Suppressor macrophage treated with lipopolysaccharide for 4 hours (primary cell): ENCODE measurements at places on chromosomes 2 and 18.

DNA sequence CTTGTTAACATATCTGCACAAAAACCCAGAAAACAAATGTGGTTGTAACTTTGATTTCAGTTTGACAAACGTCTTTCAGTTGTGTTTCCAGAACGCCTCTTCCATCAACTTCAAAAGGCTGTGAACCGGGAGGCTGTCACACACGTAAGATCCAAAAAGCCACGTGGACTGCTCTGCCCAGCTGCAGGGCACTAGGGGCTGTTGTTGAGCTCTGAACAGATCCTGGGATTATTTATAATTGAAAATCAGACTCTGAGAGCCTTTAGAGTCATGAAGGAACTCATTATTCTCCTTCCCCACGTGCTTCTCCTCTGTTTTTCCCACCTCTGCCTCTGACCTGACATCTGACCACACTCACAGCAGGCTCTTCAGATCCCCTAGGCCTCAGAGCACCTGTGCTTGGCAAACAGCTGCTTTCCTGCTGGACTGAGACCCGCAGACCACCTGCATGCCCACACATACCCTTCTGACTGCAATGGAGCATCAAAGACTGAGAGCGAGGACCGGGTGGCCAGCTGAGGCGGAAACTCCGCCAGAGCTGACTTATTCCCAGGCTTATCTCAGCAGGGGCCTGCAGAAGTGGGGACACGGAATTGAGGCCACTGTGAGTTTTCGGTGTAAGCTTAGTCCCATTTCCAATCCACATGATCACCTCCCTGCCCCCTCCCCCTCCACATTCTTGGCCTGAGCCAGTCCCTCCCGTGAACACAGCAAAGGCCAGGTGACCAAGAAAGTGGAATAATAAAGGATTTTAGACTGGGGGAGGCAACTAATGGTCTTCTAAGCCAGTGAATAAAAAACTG is 114.8 kb downstream of the ATL2 start:
- DNase-seq: no peak

- no peak for DNase-seq
Measured at GRCh38 chr2:132489150-132489549, 72.5 kb downstream of the GPR39 start.

GRCh38 chr2:207617011-207617671 is 8.1 kb downstream of the METTL21A start:
- no peak for DNase-seq

GRCh38 chr2:194696690-194697089 is 960.3 kb upstream of the SLC39A10 start:
- DNase-seq: no peak

DNA sequence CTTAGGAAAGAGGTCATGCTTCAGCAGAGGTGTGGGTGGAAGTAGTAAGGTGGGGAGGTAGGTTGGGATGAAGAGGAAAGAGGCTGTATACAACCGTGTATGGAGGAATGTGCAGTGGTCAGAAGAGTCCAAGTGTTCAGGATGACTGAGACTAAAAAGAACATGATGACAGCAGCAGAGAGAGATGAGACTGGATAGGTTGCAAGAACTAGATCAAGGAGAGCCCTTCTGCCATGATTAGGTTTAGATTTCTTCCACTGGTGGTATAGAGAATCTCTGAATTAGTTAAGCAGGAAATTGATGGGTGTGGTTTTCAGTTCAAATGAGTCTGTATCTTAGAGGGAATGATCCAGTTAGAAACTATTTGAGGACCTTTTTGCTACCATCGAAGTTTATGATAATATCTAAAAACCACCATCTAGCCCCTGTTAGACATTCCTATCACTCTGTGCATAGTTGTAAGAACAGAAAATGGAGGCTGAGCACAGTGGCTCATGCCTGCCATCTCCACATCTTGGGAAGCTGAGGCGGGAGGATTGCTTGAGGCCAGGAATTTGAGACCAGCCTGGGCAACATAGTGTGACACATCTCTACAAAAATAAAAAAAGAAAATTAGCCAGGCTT is 221.0 kb downstream of the LTBP1 start:
- DNase-seq: no peak

DNA sequence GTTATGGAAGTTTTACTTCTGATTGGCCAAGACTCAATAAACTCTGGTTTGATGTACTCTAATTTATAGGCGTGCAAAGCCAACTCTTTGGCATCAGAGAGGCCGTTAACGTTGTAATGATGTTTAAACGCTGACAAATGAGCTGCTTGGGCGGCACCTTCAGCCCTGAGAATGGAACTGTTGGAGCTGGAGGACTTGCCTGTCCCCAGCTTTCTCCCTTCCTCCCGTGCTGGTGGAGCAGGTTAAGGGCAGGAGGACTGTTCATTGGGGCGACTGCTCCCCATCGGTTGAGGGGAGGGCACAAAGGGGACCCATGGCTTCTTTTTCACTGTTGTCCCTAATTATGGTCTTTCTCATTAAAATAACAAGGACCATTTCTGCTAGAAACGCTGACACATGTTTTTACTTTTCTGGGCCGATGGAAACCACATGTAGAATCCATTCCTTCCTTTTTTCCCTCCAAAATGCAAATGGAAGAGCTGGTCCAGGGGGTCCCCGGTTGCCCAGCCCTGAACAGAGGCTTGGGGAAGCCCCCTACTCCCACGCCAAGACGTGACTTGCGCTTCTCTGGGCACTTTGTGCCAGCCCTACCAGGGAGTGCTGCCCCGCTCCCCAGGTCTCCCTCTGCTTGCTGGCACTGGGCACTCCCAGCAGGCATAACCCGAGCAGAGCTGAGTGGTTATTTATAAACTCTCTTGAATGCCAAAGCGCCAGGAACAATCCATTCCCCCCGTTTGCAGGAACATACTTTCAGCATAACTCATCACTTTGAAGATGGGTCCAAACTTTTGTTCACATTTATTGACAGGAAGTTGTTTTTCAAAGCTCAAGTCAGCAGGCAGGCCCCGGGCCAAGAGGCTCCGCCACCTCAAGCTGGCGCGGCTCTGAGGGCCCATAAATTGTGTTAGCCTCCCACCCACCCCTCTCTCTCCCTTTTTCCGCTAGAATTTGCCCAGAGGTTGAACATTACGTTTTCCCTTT is 170.1 kb downstream of the ASB1 start:
- DNase-seq: no peak

- peak; percentile 14 for DNase-seq
Measured at GRCh38 chr2:138267902-138268254, 233.7 kb upstream of the SPOPL start.
